ENCODE measurements at places on chromosomes 7 and 10. TPM values are rescaled to one million over a fixed set of nuclear protein-coding genes. Genes with fewer than 3 reads are reported as not detected.

Gene DHX32
- polyA plus RNA-seq = 25.7 TPM

Gene BAIAP2L1
- polyA plus RNA-seq = 17.0 TPM

Gene PPP1R17
- not detected for polyA plus RNA-seq

Gene PRKAR2B
- 44.4 TPM for polyA plus RNA-seq

Gene SCART1
- polyA plus RNA-seq = 1.1 TPM

Gene PILRB
- 25.8 TPM for polyA plus RNA-seq

Gene SPDYE2B
- 0.62 TPM for polyA plus RNA-seq

DNA sequence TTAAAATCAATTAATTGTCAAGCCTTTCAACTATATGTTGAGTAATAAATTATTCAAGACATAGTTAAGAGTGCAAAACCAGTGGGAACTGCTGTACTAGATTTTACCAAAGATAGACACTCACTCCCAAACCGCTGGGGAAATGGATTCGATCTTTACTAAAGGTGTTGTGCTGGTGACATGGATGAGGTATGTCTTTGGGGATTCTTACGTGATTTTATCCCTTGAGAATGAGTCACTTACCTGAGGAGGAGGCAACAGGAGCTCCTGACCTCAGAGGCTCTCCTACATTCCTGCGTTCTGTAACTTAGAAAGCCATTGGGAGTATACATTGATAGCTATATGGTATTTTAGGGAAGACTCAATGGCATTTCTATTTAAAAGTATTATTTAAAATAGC is 165.5 kb downstream of the PKD1L1 start:
- no peak for DNase-seq

GRCh38 chr7:78510580-78511188 is 712.1 kb downstream of the PHTF2 start:
- DNase-seq = peak; percentile 14

DNA sequence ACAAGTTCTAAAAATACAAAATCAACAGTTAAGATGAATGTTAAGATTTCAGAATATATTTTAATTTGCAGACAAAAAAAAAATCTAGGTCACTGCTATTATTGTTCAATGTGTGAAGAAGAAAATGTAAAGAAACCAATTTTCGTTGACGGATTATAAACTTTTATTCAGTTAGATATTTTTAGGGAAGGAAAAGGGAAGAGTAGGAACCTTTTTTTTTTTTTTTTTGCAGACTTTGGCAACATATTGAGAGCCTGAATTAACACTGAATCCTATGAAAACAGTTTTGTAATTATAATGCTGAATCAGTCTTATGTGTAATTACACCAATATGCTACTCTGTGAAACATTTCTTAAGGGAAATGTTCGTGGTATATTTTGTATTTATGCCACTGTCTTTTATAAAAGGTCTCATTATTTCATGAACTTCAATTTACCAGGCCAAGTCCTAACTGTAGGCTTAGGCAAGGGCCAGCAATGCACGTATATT is 106.3 kb downstream of the ST8SIA6 start:
- no peak for DNase-seq

- no peak for DNase-seq
Observed at GRCh38 chr7:21251151-21251800, 176.6 kb upstream of the SP4 start.

- DNase-seq = no peak
Observed at GRCh38 chr10:93604146-93604545, 3.1 kb upstream of the RBP4 start.

DNA sequence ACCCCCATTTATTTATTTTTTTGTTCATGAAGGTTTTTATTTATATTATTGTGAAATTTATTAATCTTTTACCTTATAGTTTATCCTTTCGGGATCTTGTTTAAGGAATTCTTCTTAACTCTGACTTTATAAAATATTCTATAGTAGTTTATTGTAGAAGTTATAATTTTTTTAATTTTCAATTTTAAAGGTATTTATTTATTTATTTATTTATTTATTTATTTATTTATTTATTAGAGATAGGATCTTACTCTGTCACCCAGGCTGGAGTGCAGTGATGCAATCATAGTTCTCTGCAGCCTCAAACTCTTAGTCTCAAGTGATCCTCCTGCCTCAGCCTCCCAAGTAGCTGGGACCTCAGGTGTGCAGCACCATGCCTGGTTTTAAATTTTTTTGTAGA is 56.0 kb downstream of the NRF1 start:
- no peak for DNase-seq

- no peak for DNase-seq
Observed at GRCh38 chr10:20466731-20467130, 430.4 kb downstream of the NEBL start.

DNA sequence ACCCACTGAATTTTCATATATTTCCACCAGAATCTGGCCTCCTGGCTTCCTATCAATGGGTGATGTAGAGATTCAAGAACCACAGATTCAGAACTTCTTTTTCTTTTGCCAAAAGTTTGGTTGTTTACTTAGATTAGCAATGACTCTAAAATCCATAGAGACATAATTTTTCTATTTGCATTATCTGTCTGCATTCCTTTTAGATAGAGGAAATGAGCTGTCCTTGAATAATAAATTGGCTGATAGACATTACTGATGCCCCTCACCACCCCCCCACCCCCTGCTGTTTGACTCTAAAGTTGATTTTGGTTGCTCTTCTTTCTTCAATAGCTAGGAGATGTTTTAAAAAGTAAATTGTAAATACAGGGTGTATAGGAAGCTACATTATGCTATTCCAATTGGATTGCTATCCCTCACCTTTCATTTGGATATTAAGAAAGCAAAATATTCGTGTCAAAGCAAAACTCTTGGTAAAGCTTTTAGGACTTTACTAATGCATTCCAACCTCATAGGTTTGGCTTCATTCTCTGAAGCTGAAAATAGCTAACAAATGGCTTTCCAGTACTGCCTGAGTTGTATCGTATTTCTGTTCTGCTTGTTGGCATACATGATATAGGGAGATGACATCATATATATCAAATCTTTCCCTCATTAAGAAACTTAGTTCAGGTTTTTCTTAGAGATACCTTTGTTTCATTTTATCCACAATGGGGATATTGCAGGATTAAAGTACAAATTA is 606.0 kb downstream of the ARL4A start:
- DNase-seq = no peak

GRCh38 chr10:89992575-89992974 is 291.2 kb downstream of the KIF20B start:
- DNase-seq = no peak

DNA sequence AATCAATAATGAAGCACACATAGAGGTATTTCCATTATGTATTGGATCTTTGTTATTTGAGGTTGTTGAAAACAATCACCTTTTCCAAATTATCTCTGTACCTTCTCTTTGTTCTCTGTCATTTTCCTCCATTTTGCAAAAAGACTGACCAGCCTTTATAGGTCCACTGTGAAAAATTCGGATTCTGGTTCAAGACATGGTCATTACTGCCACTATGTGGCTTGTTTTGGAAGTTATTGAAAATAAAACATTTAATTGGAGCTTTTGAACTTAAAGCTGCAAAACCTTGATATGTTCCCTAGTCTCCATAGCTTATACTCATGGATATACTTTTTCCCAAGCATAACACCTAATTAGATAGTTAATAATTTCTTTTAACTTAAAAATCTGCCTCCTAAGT is 1094.4 kb downstream of the NRG3 start:
- no peak for DNase-seq

- DNase-seq = no peak
Observed at GRCh38 chr7:151168787-151169162, 1.3 kb upstream of the GBX1 start.

- DNase-seq = no peak
Observed at GRCh38 chr7:43735403-43735801, 6.1 kb upstream of the COA1 start.

DNA sequence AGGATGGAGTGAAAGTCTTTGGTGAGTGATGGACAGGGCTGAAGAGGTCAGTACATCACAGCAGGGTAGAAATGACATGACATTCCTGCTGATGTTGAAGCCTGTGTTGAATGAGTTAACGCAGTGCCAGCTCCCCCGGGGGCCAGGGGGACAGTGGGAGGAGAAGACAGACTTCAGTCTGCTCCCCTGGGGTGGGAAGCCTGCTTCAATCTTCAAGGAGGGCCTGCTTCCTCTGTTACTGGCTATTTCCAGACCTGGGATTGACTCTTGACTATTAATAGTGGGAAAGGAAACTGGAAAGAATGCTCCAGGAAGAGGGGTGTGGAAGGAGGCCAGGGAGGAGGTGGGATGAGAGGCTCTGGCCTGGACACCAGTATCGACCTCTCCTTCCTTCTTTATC is 27.2 kb downstream of the PODXL start:
- no peak for DNase-seq

Measured in right renal pelvis (tissue), 4 donors.